AG04450 (cell line): ENCODE measurements at places on chromosomes 2 and 18. TPM values are rescaled to one million over a fixed set of nuclear protein-coding genes. Genes with fewer than 3 reads are reported as not detected.
A peak's percentile ranks its signal among the peaks of the same experiment; 100 is the strongest.

The COL5A2 gene
- 269 and 305 TPM in 2 replicates for polyA plus RNA-seq

The ELAC1 gene
- 5.9 and 9.1 TPM in 2 replicates for polyA plus RNA-seq

The PLGLB2 gene
- 2.9 and 4.5 TPM in 2 replicates for polyA plus RNA-seq

The DLGAP1 gene
- 0.09 and 0.17 TPM in 2 replicates for polyA plus RNA-seq

The DPP4 gene
- polyA plus RNA-seq, result 54.7 and 61.0 TPM in 2 replicates

The IL1RL1 gene
- 0.30 and 0.31 TPM in 2 replicates for polyA plus RNA-seq

The PLEK gene
- polyA plus RNA-seq, result 0.06 TPM in 2 replicates

The HPCAL1 gene
- 14.4 and 19.7 TPM in 2 replicates for polyA plus RNA-seq

The CCDC148 gene
- polyA plus RNA-seq, result 0.12 and 0.22 TPM in 2 replicates

The ASPRV1 gene
- polyA plus RNA-seq, result 0.06 and 0.11 TPM in 2 replicates

The SKA1 gene
- 3.5 and 6.2 TPM in 2 replicates for polyA plus RNA-seq

The KIAA2012 gene
- 0.11 and 0.12 TPM in 2 replicates for polyA plus RNA-seq

The PLA2R1 gene
- 1.6 and 2.0 TPM in 2 replicates for polyA plus RNA-seq

The MROH2A gene
- not detected in 2 replicates for polyA plus RNA-seq

DNA sequence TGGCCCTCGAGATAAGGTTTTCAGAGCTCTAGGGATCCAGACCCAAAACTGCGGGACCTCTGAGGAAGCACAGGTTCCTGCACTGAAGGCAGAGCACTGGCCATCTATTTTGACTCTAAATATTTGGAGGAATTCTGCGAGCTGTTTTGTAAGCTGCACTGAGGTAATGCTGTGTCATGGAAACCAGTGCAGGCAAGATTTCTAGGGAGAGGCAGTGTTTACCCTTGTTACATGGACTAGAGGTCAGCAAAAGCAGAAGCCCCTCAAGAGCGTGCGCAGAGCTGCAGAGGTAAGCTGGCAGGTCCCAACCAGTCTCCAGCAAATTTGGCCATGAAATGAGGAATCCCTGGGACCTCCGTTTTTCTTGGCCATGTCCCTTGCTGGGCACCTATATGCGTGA, 137.3 kb downstream of the RNF152 start:
- no peak for DNase-seq

GRCh38 chr2:86138736-86139625, 32.9 kb downstream of the PTCD3 start:
- DNase-seq, result no peak

DNA sequence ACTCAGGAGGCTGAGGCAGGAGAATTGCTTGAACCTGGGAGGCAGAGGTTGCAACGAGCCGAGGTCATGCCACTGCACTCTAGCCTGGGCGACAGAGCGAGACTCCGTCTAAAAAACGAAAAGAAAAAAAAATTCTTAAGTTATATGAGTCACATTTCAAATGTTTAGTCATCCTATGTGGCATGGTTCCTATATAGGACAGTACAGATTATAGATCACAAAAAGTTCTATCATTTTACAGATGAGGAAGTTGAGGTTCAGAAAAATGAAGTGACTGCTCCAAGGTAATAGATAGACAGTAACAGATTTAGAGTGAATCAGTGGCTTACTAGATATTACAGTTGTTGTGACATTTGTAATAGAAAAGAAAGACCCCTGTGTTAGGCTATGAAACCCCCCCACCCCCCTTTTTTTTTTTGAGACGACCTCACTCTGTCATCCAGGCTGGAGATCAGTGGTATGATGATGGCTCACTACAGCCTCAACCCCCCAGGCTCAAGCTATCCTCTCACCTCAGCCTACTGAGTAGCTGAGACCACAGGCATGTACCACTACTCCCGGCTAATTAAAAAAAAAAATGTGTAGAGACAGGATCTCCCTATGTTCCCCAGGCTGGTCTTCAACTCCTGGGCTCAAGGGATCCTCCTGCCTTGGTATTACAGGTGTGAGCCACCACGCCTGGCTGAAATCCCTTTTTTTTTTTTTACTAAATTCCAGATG, 22.7 kb downstream of the PTPN4 start:
- DNase-seq, result no peak

GRCh38 chr18:45900623-45901022, 66.5 kb downstream of the EPG5 start:
- no peak for DNase-seq

- DNase-seq, result no peak
These were observed 2.0 kb upstream of the ZFAND2B start for GRCh38 chr2:219204425-219205164.

GRCh38 chr2:237291138-237291792, 122.7 kb downstream of the COL6A3 start:
- peak; percentile 97 for DNase-seq

DNA sequence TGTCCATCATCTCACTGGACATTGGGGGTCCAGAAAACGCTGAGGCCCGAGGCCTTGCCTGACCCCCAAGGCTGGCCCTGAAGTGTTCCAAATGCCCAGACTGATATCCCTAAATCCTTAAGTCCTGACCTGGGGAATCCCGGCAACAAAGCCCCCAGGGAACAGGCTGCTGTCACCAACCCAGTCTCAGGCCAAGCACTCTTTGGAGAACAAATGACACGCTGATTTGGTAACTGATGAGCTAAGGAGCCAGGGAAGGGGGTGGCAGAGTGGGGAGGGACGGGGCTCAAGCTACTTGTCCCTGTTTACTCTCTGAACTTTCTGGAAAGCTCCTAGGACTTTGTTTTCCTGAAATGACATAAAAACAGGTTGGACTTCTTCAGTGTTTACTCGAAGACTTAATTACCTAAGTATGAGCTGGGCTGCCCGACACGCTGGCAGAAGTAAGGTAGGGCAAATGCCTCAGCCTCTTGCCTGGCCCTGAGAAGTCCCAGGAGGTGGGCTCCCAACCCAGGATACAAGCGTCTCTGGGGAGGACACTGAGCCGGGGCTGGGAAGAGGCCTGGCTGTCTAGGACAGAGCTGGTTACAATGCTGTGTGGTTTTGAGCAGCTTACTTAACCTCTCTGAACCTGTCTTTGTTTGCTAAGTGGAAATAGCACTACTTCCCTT, 105.5 kb upstream of the GLI2 start:
- DNase-seq, result no peak

DNA sequence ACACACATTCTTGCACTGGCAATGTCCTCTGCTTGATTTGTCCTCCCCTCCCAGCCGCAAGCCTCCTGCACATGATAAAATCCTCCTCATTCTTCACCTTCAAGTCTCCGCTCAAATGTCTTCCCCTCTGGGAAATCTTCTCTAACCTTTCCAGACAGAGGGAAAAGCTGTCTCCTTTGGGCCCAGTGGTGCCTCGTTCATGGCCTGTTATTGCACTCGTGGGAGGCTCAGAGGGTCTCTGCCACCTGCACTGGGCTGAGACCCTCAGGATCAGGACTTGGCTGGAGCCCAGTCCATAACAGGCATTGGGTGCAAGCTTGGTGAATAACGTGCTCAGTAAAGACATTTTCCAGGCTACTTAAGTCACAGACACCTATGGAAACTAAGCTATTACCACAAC, 68.6 kb downstream of the PTGR3 start:
- DNase-seq, result no peak

GRCh38 chr2:115285416-115285815, 843.0 kb downstream of the DPP10 start:
- DNase-seq, result no peak

- no peak for DNase-seq
These were observed 2.6 kb downstream of the PMAIP1 start for GRCh38 chr18:59902131-59902992.

DNA sequence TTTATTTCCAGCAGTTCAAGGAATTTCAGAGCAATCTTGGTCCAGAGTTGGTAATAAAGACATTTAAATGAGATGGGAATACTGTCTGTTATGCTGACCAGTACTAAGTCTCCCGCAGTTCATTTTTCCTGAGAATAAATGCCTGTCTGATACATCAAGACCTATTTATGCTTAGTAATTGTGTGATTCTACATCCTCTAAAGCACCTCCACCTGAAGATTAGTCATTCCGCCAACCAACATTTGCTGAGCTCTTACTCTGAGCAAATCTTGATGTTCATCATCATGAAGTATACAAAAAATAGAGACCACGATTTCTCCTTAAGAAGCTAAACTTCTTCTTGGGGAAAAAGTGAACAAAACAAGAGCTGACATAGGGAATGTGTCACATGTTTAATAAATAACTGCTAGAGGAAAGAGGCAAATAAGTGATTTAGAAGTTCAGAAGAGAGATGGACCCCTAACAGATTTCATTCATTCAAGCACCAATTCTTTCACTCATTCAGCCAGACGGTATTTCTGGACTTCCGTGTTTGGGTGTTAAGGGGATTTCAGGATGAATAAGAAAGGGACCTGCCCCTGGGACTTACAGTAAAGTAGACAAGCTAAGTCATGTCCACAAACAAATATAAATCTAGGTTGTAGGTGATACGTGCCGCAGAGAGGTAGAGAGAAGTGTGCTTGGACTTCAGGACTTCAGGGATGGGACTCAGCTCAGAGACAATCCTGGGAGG, 34.2 kb upstream of the PPP4R1 start:
- no peak for DNase-seq

- DNase-seq, result no peak
These were observed 1.0 kb upstream of the B3GNT7 start for GRCh38 chr2:231394211-231395141.

GRCh38 chr2:8268172-8268783, 413.6 kb upstream of the ID2 start:
- DNase-seq, result no peak

- DNase-seq, result no peak
These were observed 301.4 kb upstream of the CNTNAP5 start for GRCh38 chr2:123723706-123724105.

- DNase-seq, result no peak
These were observed 56.2 kb downstream of the BIN1 start for GRCh38 chr2:127050803-127051115.

GRCh38 chr2:102737431-102737830, 24.4 kb upstream of the TMEM182 start:
- no peak for DNase-seq

DNA sequence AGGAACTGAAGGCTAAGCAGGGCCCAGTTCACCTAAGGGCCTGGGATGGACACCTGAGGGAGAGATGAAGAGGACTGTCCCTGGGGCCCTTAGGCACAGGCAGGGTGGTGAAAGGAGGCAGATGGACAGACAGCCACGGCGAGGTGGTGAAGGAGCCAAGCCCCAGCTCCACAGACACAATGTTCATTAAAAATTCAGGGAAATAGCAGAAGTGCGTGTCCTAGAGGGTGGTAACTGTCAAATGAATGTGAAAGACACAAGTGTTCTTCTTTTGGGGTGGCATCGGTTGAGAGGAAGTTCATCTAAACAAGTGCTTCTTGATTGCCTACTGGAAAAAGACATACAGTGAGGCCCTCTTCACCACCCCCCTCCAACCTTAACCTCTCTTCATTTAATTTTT, 76.2 kb upstream of the SIX2 start:
- DNase-seq, result no peak

- DNase-seq, result no peak
These were observed 56.6 kb upstream of the CYP26B1 start for GRCh38 chr2:72204156-72204785.

- no peak for DNase-seq
These were observed 29.5 kb downstream of the STK39 start for GRCh38 chr2:168217920-168218319.

DNA sequence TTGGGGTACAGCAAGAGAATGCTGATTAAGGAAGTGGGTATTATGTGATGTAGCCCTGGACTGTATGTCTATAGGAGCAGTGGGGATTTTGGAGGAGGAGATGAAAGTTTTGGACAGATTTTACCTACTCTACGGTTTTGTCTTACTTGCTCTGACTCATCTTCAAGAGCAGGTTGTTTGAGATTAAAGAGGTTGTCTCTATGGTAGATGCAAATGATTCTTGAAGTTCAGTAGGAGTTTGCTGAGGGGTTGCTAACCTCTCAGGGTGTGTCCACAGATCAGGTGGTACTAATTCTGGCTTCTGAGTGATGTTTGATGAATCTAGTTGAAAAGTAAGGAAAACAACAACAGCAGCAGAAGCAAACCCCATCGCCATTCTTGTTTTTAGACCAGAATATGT, 9.7 kb upstream of the SERPINB12 start:
- no peak for DNase-seq

DNA sequence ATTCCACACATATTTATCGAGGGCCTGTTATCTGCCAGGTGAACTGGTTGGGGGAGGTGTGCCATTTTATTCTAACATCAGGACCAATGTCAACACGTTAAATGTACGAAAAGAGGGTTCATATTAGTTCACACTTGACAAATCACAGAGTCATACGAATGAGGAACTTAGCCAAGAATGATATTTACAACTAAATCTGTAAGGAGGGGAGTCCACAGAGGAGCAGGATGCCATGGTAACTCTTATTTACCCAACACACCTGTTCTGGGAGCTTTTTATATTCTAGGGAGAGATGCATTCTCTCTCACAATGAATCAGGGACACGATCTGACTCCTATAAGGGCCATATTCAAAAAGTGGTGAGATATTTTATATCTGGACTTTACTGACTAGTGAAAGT, 144.1 kb downstream of the CDC42EP3 start:
- DNase-seq, result no peak

- no peak for DNase-seq
These were observed 75.6 kb upstream of the NCKAP5 start for GRCh38 chr2:133643863-133644262.

- DNase-seq, result no peak
These were observed 111.6 kb upstream of the DNMT3A start for GRCh38 chr2:25453199-25453905.

- DNase-seq, result no peak
These were observed 19.4 kb downstream of the EPB41L5 start for GRCh38 chr2:120032297-120032696.

- no peak for DNase-seq
These were observed 170.3 kb upstream of the SP5 start for GRCh38 chr2:170544817-170545216.

- no peak for DNase-seq
These were observed 236.3 kb upstream of the FSIP2 start for GRCh38 chr2:185502351-185502750.

- no peak for DNase-seq
These were observed 33.6 kb downstream of the PLEKHA3 start for GRCh38 chr2:178513876-178514275.

- no peak for DNase-seq
These were observed 213.4 kb downstream of the CDCA7 start for GRCh38 chr2:173568054-173568453.

DNA sequence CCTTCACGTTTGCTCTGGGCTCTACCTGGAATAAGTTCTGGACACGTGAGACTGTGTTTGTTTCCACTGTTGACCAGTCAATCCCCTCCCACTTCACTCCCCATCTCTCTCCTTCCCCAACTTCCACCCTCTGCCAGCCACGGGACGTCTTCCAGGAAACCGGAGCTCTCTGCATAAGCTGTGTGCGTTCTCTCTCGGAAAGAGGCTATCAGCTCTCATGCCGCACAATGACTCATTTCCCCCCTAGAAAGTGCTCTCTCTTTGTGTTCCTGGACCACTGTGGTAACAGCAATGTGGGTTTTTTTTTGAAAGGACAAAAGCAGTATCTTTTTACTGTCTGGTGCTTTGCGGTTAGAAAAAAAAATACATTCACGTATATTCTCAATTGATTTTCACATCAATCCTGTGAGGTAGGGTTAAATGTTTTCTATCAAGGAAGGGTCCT, 10.2 kb downstream of the PROKR1 start:
- DNase-seq, result no peak
